Neural progenitor cell (in vitro differentiated cells): ENCODE measurements at places on chromosomes 12 and 14. TPM values are rescaled to one million over a fixed set of nuclear protein-coding genes. Genes with fewer than 3 reads are reported as not detected.
A peak's percentile ranks its signal among the peaks of the same experiment; 100 is the strongest.

- DNase-seq, result peak; percentile 67
- no peaks in the 10 kb centered on the region for H3K36me3 ChIP-seq
- H3K4me1 ChIP-seq, result no peaks in the 10 kb centered on the region
- no peak overlapping the region for H3K27ac ChIP-seq
- H3K27me3 ChIP-seq, result no peaks in the 10 kb centered on the region
Measured at GRCh38 chr12:131340616-131341210, 370.2 kb upstream of the SFSWAP start.

DNA sequence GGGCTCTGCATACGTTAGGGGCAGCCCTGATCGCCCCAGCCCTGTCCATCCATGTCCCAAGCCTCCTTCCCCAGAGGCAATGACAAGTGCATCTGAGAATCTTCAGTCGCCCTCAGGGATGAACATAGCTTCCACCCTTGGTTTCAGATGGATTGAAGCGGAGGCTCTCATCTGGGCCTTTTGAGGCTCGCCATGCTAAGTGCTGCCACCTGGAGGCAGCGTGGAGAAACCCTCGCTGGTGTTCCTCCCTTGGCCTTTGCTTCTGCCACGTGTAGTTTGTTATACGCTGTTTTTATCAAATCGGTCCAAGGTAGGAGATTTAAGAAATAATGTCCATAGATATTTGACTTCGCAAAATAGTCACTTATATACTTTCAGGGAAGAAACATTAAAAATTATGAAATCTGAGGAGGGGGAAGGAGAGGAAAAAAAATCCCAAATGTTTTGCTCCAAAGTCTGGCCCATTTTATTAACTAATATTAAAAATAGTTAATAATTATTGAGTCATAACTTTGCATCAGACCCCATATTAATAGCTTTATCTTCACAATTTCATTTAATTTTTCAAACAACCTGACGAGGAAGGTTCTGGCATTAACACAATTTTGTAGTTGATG, 28.8 kb upstream of the LRRC10 start:
- peak; percentile 81 for DNase-seq
- no peak overlapping the region for H3K4me3 ChIP-seq
- no peaks in the 10 kb centered on the region for H3K36me3 ChIP-seq
- no peaks in the 10 kb centered on the region for H3K4me1 ChIP-seq

C1R gene
- total RNA-seq, result 3.3 and 8.8 TPM in 2 replicates

GRCh38 chr14:22188318-22188717, 400.7 kb downstream of the DAD1 start:
- H3K4me3 ChIP-seq, result no peak overlapping the region
- H3K36me3 ChIP-seq, result no peaks in the 10 kb centered on the region
- H3K27me3 ChIP-seq, result no peaks in the 10 kb centered on the region
- DNase-seq, result no peak
- H3K27ac ChIP-seq, result no peak overlapping the region

GRCh38 chr12:105983622-105984320, 155.0 kb downstream of the NUAK1 start:
- no peak overlapping the region for H3K27ac ChIP-seq
- H3K36me3 ChIP-seq, result no peaks in the 10 kb centered on the region
- no peak overlapping the region for H3K4me3 ChIP-seq
- no peaks in the 10 kb centered on the region for H3K4me1 ChIP-seq
- no peaks in the 10 kb centered on the region for H3K27me3 ChIP-seq

- no peaks in the 10 kb centered on the region for H3K36me3 ChIP-seq
- no peaks in the 10 kb centered on the region for H3K4me1 ChIP-seq
- no peaks in the 10 kb centered on the region for H3K27me3 ChIP-seq
- no peak for DNase-seq
- H3K27ac ChIP-seq, result no peak overlapping the region
Measured at GRCh38 chr14:64614805-64615391, 65.1 kb downstream of the PPP1R36 start.

COL2A1 gene
- total RNA-seq, result 69.1 and 330 TPM in 2 replicates

DNA sequence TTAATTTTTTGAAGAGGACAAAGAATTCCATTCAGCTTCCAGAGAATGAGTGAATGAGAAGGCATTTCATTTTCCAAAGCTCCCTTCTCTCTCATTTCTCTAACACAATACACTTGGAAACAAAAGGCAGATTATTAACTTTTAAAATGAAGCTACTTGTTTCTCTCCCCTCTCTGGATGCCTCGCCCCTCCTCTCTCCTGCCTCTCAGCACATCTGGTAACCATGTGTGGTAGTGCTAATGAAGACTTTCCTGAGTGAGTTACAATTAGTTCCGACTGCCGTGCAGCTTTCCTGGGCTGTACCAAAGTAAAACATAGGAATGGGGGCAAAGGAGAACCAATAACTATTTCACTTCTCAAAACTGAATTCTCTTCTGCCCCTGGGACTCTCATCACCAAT, 84.7 kb upstream of the SOX5 start:
- peak; percentile 65 for DNase-seq
- H3K4me3 ChIP-seq, result peak overlapping the region; percentile 10
- H3K36me3 ChIP-seq, result no peaks in the 10 kb centered on the region
- H3K27me3 ChIP-seq, result no peaks in the 10 kb centered on the region

LALBA gene
- total RNA-seq, result not detected in 2 replicates

DNA sequence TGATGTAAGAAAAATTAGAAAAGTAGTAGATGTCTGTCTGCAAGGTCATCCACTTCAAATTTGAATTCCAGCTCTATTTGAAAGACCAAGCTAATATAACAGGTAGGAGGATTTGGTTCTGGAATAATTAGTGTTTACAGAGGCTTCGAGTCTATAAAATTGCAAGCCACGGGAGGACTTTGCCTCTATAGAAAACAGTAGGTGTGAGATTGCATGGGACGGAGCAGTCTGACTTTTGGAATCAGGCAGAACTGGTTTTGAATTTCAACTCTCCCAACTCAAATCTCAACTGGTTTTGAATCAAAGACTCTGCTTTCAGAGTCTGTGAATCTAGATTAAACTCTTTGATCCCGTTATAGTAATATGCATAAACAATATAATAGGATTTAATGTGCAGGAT, 82.4 kb downstream of the PIK3C2G start:
- no peak overlapping the region for H3K4me3 ChIP-seq
- peaks cover 3% of the 10 kb centered on the region for H3K4me1 ChIP-seq
- no peaks in the 10 kb centered on the region for H3K27me3 ChIP-seq
- no peaks in the 10 kb centered on the region for H3K36me3 ChIP-seq
- no peak overlapping the region for H3K27ac ChIP-seq
- DNase-seq, result no peak

- no peaks in the 10 kb centered on the region for H3K27me3 ChIP-seq
- no peak overlapping the region for H3K27ac ChIP-seq
- no peak overlapping the region for H3K4me3 ChIP-seq
- peaks cover 3% of the 10 kb centered on the region for H3K36me3 ChIP-seq
Measured at GRCh38 chr12:18824287-18824686, 86.4 kb downstream of the CAPZA3 start.

DNA sequence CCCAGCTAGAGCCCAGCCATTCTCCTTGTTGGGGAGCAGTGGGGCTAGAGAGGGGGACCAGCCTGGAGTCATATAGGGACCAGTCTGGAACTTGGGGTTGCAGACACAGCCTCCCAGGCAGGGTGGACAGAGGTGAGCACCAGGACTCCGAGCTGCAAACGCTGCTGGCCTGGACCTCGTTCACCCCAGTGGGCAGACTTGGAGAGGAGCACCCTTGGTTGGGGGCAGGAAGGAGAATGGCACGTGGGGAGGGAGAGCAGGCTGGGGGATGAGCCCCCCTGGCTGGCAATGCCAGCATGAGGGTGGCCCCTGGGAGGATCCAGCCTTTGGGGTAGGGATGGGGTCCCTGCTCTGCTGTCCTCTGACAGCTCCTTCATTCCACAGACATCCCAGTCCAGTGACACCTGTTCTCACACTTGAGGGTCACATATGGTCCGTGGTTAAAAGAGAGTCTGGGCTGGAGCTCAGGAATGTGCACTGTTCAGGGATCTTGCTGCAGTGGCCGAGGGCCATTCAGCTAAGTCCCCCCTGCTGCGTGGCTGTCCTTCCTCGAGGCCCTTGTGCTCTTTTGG, 2.8 kb downstream of the LBHD2 start:
- no peak overlapping the region for H3K4me3 ChIP-seq
- H3K27me3 ChIP-seq, result peaks cover 62% of the 10 kb centered on the region
- H3K4me1 ChIP-seq, result no peaks in the 10 kb centered on the region

- H3K36me3 ChIP-seq, result no peaks in the 10 kb centered on the region
- H3K4me3 ChIP-seq, result no peak overlapping the region
- H3K4me1 ChIP-seq, result no peaks in the 10 kb centered on the region
- no peaks in the 10 kb centered on the region for H3K27me3 ChIP-seq
Measured at GRCh38 chr12:99997806-99998205, 13.1 kb upstream of the ANKS1B start.

DNA sequence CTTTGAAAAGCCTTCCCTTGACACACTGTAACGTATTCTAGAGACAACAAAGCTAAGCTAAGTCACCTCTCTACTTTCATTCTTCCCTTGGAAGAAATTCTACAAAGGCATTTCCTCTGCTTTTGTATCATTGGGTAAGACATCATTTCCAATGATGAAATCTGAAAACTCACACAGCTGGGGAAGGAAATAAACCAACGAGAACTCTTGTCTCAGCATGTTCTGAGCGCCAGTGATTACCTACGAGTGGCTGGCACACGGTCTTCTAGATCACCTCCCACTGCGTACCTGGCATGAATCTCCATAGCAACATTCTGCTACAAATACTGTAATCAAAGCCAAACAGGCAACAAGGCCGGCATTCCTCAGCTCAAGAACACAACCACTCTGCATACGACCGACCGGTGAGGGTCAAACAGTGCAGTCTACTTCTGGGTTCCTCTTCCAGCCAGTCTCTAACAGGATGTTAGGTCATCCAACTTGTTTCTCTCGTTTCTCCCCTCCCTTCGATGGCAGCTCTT, 7.6 kb downstream of the VPS37B start:
- H3K27me3 ChIP-seq, result peaks cover 20% of the 10 kb centered on the region
- H3K27ac ChIP-seq, result no peak overlapping the region
- H3K36me3 ChIP-seq, result no peaks in the 10 kb centered on the region
- no peak overlapping the region for H3K4me3 ChIP-seq
- H3K4me1 ChIP-seq, result peaks cover 43% of the 10 kb centered on the region

- H3K4me1 ChIP-seq, result peaks cover 8% of the 10 kb centered on the region
- H3K27ac ChIP-seq, result no peak overlapping the region
- DNase-seq, result peak; percentile 36
Measured at GRCh38 chr12:93591137-93591868, 18.8 kb downstream of the SOCS2 start.

CNTN1 gene
- total RNA-seq, result 0.17 and 0.22 TPM in 2 replicates

DNA sequence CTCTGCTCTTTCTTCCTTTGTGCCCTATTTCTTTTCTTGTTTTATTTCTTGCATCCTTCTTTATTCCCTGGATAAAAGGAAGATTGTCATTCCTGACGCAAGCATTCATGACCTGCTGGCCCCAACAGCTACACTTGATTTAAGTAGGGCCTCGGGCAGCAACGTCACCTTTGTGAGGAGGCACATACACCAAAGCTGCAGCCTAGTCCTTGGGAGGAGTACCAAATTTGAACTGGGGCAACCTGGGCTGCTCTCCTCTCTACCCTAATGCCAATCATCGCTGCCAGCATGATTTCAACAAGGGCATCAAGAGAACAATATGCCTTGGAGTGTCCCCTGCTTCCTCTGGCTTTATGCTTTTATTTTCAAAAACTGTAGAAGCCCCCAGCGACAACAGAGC, 76.4 kb downstream of the C12orf50 start:
- peak; percentile 46 for DNase-seq
- no peaks in the 10 kb centered on the region for H3K27me3 ChIP-seq
- H3K4me1 ChIP-seq, result peaks cover 6% of the 10 kb centered on the region
- H3K27ac ChIP-seq, result no peak overlapping the region

AKAP5 gene
- total RNA-seq, result 2.4 and 3.2 TPM in 2 replicates

GRCh38 chr14:44756554-44756953, 205.2 kb downstream of the KLHL28 start:
- H3K27me3 ChIP-seq, result no peaks in the 10 kb centered on the region
- H3K4me1 ChIP-seq, result no peaks in the 10 kb centered on the region
- no peaks in the 10 kb centered on the region for H3K36me3 ChIP-seq
- no peak for DNase-seq
- H3K27ac ChIP-seq, result no peak overlapping the region

- H3K27ac ChIP-seq, result no peak overlapping the region
- H3K36me3 ChIP-seq, result no peaks in the 10 kb centered on the region
- H3K27me3 ChIP-seq, result no peaks in the 10 kb centered on the region
- peaks cover 12% of the 10 kb centered on the region for H3K4me1 ChIP-seq
Measured at GRCh38 chr12:8658346-8658745, 4.3 kb downstream of the MFAP5 start.

GPR68 gene
- total RNA-seq, result 0.84 TPM in 1 of 2 replicates, not detected in the other

- no peak overlapping the region for H3K27ac ChIP-seq
- peaks cover 4% of the 10 kb centered on the region for H3K4me1 ChIP-seq
- peaks cover 16% of the 10 kb centered on the region for H3K27me3 ChIP-seq
- H3K36me3 ChIP-seq, result no peaks in the 10 kb centered on the region
- no peak overlapping the region for H3K4me3 ChIP-seq
Measured at GRCh38 chr12:110004598-110004997, 5.4 kb downstream of the ANKRD13A start.

GRCh38 chr12:69661386-69661785, 37.7 kb downstream of the BEST3 start:
- no peak for DNase-seq
- H3K36me3 ChIP-seq, result no peaks in the 10 kb centered on the region
- no peak overlapping the region for H3K4me3 ChIP-seq

TAS2R50 gene
- 2.4 and 12.1 TPM in 2 replicates for total RNA-seq

DNAJC22 gene
- 0.34 and 0.39 TPM in 2 replicates for total RNA-seq

GRCh38 chr14:104794993-104795780, at the start of gene AKT1:
TSS of gene AKT1 (minus strand) at chr14:104795748. CDS start at chr14:104792643, 3,105 bp downstream.
- H3K4me1 ChIP-seq, result peaks cover 24% of the 10 kb centered on the region
- H3K27me3 ChIP-seq, result peaks cover 45% of the 10 kb centered on the region
- no peaks in the 10 kb centered on the region for H3K36me3 ChIP-seq
